ENCODE measurements at places on chromosomes 13 and 19. TPM values are rescaled to one million over a fixed set of nuclear protein-coding genes. Genes with fewer than 3 reads are reported as not detected.

- DNase-seq: no peak
Measured at GRCh38 chr19:1474011-1474764, 4.8 kb downstream of the C19orf25 start.

GRCh38 chr13:100510208-100510957 is 78.2 kb downstream of the GGACT start:
- DNase-seq: no peak

DNA sequence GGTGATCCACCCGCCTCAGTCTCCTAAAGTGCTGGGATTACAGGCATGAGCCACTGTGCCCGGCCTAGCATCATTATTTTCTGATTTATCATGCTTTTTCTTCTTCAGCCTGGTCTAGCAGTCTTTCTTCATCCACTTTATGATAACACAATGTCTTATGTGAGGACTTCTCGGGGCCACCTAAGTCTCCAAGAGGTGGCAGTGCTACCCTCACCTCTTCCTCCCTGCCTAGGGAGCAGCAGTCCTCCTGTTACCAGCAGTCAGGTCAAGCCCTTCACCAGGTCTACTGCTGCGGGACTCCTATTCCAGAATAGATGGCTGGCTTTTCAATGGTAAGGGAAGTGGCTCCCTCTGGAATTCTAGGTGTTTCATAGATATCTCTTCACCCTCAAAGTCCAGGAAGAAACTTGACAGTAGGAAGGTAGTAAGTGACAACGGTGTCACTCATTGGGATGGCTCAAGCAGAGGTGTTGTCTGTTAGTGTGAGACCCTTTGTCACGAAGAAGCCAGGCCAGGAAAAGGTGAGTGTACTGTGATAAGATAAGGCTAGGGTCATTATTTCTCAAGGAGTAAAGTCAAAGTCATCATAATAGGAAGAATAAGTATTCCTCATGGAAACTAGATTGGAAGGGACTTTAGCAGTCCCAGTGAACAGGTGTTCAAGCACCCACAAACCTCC is 164.0 kb downstream of the KLF5 start:
- DNase-seq: no peak

The TMEM221 gene
- 0.53 TPM for total RNA-seq

The GJB6 gene
- 5.9 TPM for total RNA-seq

GRCh38 chr19:17579661-17580244 is 24.3 kb downstream of the COLGALT1 start:
- no peak for DNase-seq

DNA sequence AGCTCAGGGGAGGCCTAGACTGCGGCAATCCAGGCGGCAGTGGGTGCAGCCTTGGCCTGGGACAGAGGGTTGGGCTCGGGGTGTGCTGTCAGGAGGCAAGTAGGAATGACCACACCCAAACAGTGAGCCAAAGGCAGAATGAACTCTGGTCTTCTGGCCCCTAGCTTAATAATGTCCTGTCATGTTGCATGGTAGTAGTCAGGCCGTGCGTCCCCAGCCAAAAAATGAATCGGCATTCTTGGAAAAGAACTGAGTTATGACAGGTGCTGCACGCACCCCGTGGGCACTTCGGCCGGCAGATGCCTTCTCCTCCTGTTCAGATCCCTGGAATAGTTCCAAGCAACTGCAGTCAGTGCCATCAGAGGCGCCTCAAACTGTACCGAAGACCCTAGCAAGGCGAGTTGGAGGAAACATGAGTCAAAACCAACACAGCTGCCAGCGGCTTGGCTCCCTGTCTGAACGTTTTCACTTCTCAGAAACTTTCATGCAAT is 55.9 kb downstream of the ATP7B start:
- DNase-seq: no peak

DNA sequence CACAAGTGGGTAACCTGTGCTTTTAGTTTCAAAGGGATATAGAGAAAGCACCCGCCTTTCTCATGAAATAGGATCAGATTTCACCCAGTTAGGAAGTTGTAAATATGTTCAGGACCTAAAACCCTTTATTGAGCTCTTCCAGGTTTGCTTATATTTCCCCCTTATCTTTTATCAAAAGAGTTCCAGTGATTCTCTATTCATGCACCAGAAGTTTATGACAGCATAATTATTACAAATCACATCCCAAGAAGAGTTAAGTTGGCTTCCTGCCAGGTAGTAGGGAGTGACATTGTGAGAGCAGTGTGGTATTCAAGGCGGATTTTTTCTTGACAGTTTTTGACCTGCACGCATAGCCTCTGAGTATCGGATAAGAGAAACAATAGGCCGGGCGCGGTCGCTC is 190.3 kb downstream of the STK24 start:
- DNase-seq: no peak

GRCh38 chr13:22454586-22454985 is 726.2 kb upstream of the SGCG start:
- no peak for DNase-seq
